Stimulated activated CD4-positive, alpha-beta T cell treated with anti-CD3 and anti-CD28 coated beads, TNF-alpha, amount 100 ng/mL, for 1 hour (primary cell): ENCODE measurements at places on chromosomes 6 and 20.

- no peak for DNase-seq
Measured at GRCh38 chr6:154621686-154622085, 111.2 kb upstream of the CNKSR3 start.

DNA sequence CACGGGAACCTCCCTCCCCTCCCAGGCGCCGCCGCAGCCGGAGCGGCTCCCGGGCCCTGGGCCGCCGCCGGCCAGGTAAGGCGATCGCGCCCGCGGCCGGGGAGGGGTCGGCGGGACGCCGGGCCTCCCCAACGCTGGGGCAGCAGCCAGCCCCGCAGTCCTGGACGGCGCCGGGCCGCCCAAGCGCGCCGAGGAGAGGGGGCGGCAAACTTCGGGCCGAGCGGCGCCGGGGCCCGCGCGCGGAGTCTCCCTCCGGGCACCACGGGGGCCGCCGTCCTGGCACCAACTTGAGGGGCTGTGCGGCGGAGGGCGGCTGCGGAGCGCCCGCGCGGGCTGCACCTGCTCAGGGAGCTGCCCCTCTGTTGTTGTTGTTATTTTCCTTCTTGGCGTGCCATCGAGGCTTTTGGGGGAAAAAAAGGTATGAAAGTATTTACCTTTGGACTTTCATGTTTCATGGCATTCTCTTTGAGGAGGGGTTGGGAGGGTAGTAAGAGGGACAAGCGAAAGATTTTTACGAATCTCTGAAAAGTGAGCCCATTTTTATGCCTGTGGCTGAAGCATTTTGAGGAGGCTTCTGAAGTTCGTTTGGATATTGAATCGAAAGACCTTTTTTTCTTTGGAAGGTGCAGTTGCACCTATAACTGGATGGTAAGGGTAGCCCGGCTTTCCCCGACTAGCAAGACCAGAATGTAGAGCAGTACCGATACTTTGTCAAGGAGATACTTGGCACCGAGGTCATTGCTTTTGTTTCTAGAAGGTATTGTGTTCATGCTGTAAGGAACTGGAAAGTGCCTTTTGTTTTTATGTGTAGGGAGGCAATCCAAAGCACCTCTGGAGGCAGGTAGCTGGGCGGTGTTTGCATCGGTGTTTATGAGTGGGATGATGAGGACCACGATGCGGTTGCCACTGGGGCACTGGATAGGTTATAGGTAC lies at the start of gene RNF182:
Gene RNF182, plus strand, starts transcription at position 4 of the 933 bp plus-strand sequence. CDS start 52,168 bp downstream, outside the sequence.
- DNase-seq, result no peak

DNA sequence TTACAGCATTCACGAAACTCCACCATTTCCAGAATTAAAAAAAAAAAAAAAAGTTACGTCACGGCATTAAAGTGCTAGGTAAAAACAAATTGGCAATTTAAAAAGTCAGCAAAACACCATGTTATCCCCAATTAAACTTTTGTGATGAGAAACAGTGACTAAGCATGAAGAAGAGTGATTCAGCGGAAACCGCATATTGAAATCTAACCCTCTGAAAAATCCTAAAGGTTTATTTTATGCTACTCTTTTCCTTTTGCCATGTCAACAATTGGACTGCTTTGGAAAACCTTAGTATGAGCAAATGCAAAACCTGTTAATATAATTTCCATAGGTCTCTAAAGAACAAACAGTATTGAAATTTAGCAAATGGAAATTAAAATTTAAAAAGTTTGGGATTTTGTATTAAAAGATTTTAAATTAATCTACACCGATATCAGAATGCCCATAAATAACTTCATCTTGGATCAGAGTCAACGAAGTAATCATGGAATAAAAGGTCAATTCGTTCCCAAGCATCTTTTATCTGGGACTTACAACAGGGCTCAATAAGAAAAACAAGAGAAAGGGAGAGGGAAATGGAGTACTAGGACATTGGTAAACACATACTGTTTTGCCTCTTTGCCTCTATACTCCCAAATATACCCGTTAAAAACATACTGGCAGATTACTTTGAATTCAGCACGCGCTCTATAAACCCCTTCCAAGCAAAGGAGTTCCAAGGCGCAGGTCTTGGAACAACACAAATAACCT lies 1.1 kb downstream of the FBXO30 start:
- no peak for DNase-seq

DNA sequence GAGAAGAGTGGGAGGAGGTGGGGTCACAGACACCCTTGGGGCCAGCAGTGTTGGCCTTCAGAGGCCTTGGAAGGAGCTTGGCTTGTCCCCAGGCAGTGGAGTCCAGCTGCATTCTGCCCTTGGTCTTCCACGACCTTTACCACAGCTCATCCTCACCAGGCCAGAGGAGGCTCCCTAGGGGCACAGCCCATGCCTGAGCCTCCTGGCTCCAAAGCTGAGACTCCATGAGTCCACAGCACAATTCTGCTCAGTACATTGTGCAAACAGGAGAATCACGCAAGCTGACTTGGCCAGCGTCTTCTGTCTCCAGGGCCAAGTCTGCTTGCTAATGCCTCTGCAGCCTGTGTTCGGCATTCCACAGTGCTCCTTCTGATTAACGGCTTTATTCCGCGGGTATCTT lies 337.2 kb downstream of the SMOC2 start:
- DNase-seq, result no peak

GRCh38 chr6:53410508-53411258 lies 61.9 kb upstream of the ELOVL5 start:
- DNase-seq, result peak; percentile 20

- DNase-seq, result no peak
Measured at GRCh38 chr6:35213824-35214756, at the start of gene SCUBE3. Gene SCUBE3 (plus strand): TSS chr6:35213956. CDS start chr6:35214419, 463 bp downstream.

DNA sequence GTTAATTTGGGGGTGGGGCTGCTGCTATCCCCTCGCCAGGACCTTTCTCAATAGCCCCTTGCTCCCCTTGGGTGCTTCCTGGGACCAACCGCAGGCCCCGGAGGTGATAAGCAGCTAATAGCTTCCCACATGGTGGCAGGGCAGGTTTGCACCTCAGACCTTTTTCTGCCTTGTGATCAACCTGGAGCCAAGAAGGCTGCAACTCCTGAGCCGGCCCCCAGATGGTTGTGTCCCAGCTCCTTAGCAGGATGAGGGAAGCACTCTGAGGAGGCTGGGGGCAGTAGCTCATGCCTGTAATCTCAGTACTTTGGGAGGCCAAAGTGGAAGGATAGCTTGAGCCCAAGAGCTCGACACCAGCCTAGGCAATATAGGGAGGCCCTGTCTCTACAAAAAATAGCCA lies 85.5 kb downstream of the BMP7 start:
- DNase-seq, result no peak

DNA sequence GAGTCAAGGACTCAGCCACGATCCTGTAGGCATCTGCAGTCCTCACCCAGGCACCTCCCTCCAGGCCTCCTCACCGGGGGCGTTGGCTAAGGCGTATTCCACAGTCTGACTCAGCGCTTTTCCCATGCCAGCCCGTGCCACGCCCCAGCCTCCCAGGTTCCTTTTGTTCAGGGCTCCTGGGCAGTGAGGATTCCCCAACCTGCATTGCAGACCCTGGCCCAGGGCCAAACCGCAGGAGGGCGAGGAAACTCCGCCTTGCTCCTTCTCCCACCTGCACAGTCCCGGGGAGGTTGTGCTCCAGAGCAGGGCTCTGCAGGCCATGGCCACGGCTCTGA lies 202.8 kb upstream of the CST7 start:
- DNase-seq, result no peak

DNA sequence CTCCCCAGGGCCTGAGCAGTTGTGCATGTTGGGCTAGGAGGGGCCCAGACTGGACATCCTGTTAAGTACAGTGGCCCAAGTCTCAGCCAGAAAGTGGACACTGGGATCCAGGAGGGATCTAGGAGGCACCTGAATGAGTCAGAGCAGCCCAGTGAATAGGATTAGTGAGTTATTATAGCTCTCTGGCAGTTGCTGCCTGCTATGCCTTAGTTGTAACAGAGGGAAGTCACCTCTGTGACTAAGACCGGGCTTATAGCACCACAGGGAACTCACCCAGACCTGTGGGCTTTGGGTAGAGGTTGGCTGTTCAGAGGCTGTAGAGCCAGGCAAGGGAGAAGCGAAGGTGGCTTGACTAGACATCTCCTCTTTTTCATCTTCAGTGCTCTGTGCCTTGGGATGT lies 39.0 kb upstream of the AAR2 start:
- DNase-seq, result no peak

DNA sequence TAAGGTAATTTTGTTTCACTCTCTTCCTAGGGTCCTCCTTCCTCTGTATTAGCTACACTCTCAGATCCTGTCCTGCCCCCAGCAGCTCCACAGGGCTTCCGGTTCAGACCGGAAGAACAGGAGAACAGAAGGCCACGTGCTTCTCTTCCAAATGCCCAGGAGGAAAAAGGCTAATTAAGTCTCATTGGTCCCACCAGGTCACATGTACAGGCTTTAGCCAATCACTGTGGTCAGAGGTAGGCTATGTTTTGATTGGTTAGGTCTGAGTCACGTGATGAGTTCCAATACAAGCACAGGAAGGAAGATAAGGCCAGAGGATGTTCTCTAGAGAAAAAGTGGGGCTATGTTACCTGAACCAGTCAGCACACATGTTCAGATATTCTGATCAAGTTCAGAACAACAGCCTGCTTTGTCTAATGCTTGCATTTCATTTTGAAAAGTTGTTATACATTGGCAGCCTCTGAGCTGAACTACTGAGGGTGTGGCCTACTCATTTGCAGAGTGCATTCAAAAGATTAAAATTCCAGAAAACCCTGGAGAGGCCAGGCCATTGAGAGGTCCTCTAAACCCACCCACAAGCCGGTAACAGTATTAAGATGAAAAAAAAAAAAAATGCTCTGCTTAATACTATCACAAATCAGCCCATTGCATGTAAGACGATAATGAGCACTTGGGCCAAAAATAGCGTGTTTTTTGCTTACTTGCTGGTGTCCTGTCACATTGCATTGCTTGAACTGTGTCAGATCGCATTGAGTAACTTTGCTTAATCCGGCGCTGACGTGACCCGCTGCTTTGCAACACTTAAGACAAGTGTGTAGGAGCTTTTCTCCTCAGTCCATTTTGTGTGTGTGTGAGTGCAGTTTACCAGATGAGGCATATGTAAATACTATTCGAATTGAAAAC lies 170.3 kb downstream of the TSHZ2 start:
- DNase-seq, result no peak

DNA sequence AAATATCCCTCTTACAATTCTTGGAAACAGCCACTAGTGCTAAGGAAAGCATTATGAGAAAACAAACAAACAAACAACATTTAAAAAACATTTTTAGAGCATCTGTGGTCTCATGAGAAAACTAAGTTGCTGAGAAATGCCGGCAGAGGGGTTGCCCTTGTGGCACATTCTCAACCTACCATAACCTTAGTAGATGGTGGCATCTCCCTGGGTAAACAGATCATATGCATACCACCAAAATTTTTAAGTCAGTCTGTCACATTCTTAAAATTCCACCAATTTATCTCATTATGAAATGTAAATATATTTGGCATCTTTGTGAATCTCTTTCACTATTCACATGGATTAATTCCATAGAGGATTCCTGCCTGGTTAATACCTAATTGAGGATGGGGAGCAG lies 575.7 kb upstream of the MARCKS start:
- DNase-seq, result no peak

GRCh38 chr6:79964607-79965081 lies 17.3 kb upstream of the ELOVL4 start:
- DNase-seq, result no peak

- no peak for DNase-seq
Measured at GRCh38 chr20:59756241-59756640, 151.9 kb downstream of the PHACTR3 start.

DNA sequence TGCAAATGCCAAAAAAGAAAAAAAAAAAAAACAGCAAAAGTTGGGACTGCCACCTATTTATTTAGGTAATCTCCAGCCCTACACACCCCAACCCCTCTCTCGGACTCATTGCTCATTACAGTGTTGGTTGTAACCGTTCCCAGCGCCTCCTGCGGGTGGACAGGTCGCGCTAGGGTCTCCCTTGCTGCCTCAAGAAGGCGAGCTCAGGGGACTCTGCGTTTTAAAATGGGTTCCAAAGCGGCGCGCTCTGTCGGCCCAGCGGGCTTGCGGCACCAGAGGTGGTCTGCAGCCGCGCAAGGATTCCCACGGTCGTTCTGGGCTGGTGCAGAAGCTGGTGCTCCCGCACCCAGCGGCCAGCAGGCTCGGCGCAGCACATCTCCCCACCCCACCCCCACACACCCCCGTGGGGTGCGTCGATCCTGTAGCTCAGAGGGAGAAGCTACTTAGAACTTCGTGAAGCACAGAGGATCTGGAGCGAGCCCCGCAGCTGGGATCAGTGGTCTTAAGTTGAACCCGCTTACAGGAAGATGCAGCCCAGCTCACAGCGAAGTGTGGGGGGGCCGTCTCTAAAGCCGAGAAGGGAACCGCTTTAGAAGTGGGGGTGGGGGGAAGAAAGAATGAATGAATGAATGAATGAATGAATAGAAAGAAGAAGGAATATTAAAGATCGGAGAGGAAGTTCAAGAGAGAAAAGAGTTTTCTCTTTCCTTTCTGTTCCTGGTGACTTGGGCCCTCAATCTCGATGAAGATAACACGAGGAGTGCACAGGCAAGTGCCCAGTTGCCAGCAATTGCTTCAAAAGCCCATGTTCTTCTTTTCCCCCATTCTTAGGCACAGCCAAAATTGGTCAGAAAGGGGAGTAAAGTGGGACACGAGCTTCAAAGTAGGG lies 780 bp downstream of the TFAP2A start:
- DNase-seq, result no peak
